ENCODE measurements at places on chromosomes 11 and 22.

DNA sequence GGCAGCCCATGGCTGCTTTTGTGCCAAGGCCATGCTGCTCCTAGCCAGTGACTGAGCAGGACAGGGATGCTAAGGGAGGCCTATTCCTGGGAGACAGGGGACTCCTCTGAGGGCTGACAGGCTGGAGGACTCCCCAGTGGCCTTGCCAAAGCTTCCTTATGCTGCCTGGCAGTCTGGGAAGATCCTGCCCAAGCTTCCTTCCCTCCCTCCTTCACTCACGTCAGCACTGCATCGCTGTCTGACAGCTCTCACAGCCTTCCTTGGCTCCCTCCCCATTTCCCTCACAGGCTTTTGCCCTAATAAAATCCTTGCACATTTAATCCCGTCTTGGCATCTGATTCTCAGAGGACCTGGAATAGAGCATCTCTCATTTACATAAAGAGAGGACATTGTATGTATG is 26.5 kb downstream of the HTR3A start:
- DNase-seq = no peak

- no peak for DNase-seq
These were observed 390.8 kb downstream of the SHANK2 start for GRCh38 chr11:70861559-70861958.

- no peak for DNase-seq
These were observed 740.5 kb downstream of the BRD1 start for GRCh38 chr22:49087198-49087597.

GRCh38 chr11:94305146-94305545 is 766 bp downstream of the IZUMO1R start:
- DNase-seq = no peak

- DNase-seq = no peak
These were observed 85.9 kb downstream of the MICAL2 start for GRCh38 chr11:12196308-12196707.

GRCh38 chr22:40241200-40241763 is 63.6 kb downstream of the TNRC6B start:
- no peak for DNase-seq

GRCh38 chr11:34267417-34267816 is 90.4 kb downstream of the ABTB2 start:
- DNase-seq = no peak

GRCh38 chr11:130798801-130799200 is 117.5 kb downstream of the SNX19 start:
- DNase-seq = no peak

- DNase-seq = no peak
These were observed 533.1 kb downstream of the ETS1 start for GRCh38 chr11:128053981-128054931.

DNA sequence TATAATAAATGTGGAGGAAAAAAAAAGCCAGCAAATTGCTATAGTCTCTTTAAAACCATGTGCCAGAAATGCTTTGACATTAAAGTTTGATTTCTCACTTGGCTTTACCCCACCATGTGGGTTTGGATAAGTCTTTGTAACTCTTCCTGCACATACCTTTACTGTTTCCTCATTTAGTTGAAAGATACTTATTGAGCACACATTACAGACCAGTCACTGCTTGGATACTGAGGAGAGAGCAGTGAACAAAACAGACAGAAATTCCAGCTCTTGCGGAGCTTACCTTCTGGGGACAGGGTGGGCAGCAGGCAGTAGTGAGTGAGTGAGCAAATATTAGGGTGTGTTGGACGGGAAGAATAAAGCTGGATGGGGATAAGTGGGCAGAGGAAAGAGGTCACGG is 13.7 kb downstream of the PACS1 start:
- DNase-seq = no peak

All from naive thymus-derived CD8-positive, alpha-beta T cell (primary cell).